ENCODE measurements at places on chromosomes 2 and 18. TPM values are rescaled to one million over a fixed set of nuclear protein-coding genes. Genes with fewer than 3 reads are reported as not detected.

GRCh38 chr2:66519264-66519843 is 84.4 kb downstream of the MEIS1 start:
- H3K4me1 ChIP-seq = no peaks in the 10 kb centered on the region
- no peaks in the 10 kb centered on the region for H3K27me3 ChIP-seq

GRCh38 chr2:138699421-138699820 is 80.8 kb downstream of the NXPH2 start:
- no peaks in the 10 kb centered on the region for H3K27me3 ChIP-seq
- H3K36me3 ChIP-seq = no peaks in the 10 kb centered on the region
- no peaks in the 10 kb centered on the region for H3K4me1 ChIP-seq

DNA sequence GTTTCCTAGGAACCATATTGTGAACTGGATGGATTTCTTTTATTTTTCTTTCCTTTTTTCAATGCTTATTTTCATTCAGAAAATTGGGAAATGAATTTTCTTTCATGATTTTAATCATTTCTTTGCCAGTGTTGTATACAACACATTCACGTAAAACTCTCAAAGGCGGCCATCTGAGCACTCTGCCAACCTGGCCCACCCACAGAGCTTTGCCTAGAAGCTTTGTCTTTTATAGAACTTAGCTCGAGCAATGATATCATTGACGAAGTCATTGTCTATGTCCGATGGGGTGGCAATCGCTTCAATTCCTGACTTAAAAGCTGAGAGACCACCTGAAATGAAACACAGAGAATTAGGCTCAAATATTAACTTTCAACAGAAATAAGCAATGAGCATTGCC is 13.3 kb downstream of the LYG2 start:
- DNase-seq = no peak
- no peak overlapping the region for H3K27ac ChIP-seq
- H3K27me3 ChIP-seq = no peaks in the 10 kb centered on the region

- no peaks in the 10 kb centered on the region for H3K4me1 ChIP-seq
- no peak for DNase-seq
- no peaks in the 10 kb centered on the region for H3K36me3 ChIP-seq
- H3K27me3 ChIP-seq = no peaks in the 10 kb centered on the region
- no peak overlapping the region for H3K4me3 ChIP-seq
Observed at GRCh38 chr2:158788951-158789350, 6.2 kb upstream of the DAPL1 start.

- H3K4me3 ChIP-seq = no peak overlapping the region
- no peaks in the 10 kb centered on the region for H3K36me3 ChIP-seq
- no peaks in the 10 kb centered on the region for H3K4me1 ChIP-seq
- peaks cover 10% of the 10 kb centered on the region for H3K27me3 ChIP-seq
- no peak overlapping the region for H3K27ac ChIP-seq
Observed at GRCh38 chr2:196441527-196441926, 198.0 kb upstream of the CCDC150 start.

The GPC1 gene
- total RNA-seq = 0.91 TPM

All from CD4-positive, CD25-positive, alpha-beta regulatory T cell (primary cell).